ENCODE measurements at places on chromosomes 11 and 22.

- no peak for DNase-seq
Measured at GRCh38 chr11:73359341-73359740, 16.9 kb upstream of the RELT start.

- no peak for DNase-seq
Measured at GRCh38 chr11:82994604-82995230, 77.0 kb downstream of the RAB30 start.

- DNase-seq = no peak
Measured at GRCh38 chr22:19743081-19743480, 17.5 kb upstream of the TBX1 start.

- no peak for DNase-seq
Measured at GRCh38 chr22:47209040-47209514, 446.6 kb downstream of the TBC1D22A start.

- no peak for DNase-seq
Measured at GRCh38 chr11:76347466-76347865, 33.5 kb downstream of the THAP12 start.

DNA sequence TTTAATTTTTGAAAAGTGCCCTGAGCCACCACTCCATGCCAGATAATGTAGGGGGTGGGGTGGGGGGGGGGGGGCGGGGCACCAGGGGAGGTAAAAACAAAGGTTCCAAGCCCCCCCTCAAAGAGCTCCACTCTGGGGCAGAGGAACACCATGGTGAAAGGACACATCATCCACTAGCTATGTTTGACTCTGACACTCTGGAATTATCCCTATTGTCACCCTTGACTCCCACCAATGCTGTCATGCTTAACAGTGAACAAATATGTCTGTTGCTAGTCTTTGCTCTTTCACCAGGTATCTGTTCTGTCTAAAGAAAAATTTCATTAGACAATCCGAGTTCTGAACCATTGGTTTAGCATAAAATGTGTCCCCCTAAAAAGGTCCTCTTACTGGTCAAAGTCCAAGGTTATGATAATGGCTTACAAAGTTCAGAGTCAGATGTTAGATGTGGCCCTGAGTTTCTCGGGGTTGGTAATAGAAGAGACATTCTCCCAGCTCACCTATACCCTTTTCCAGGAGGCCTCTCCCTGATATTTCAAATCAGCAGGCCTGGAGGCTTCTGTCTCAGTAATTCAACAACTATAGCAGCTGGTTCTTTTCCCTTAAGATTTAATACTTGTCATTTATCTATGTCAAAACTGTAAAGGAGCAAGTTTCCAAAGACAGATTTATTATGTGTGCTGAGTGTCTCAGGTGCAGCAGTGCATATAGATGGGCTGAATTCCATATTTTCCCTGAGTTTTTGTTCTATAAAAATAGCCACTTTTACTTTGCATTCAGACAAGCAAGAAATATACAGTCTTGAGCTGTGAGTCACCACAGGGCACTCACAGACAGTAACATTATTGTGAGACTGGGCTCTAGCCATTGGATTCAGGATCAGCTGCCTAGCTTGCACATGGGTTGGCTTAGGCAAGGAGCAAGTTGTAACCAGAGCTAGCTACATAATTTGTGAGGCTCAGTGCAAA is 174.1 kb downstream of the CSNK2A3 start:
- DNase-seq = no peak

DNA sequence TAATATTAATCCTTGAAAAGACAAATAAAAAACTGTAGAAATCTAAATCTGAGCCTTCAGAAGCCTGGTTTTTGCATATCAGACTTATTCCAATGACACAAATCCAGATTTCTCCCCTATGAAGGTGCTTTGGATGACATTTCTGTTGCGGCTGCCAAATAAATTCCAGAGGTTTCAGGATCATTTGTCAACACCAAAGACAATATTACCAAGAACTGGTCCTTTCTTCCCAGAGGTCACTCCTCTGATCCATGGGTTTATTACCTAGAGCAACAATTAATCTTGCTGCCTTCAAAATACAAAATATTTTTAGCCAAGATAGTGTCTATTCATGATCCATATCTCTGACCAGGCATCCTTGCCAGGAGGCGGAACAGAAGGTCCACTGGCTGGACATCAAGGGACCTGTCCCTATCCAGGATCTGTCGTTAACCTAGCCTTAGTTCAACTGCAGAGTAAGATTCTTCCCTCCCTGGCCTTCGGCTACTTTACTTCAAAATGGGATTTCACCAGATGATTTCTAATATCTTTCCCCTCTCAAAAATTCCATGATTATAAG is 4.9 kb downstream of the CADM1 start:
- DNase-seq = no peak

DNA sequence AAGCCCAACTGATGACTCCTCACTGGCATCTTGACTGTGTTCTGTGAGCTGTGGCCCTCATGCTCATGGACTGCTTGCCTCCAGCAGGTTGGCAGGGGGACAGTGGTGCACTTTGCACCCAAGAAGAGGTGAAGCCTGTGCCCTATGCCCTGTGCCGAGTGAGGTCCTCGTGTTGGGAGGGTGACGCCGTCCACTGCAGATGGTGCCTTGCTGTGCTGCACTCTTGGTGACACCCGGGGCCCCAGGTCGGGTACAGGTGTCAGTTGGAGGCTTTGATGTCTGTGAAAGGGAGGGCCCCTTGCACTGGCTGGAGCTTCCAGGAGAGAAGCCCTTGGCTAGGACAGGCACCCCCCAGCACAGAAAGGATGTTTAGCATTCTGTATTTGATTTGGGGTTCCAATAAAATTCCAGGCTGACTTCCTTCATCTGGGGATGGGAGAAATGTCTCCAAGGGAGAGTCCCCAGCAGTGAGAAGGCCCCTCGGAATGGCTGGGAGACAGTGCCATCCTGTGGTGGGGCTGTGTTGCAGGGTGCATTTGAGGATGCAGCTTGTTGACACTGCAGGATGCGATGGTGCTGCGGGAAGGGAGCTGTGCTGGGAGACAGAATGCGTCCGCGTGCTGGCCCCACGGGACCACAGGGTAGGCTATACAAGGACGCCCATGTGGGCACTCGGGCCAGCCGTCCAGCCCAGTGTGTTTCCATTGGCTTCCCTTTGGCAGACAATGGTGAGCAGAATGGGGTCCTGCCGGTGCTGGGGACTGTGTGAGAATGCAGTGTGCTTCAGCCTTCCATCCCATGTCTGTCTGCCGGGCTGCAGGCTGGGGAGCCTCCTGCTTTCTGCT is 2.5 kb upstream of the ZDHHC8 start:
- peak; percentile 81 for DNase-seq

DNA sequence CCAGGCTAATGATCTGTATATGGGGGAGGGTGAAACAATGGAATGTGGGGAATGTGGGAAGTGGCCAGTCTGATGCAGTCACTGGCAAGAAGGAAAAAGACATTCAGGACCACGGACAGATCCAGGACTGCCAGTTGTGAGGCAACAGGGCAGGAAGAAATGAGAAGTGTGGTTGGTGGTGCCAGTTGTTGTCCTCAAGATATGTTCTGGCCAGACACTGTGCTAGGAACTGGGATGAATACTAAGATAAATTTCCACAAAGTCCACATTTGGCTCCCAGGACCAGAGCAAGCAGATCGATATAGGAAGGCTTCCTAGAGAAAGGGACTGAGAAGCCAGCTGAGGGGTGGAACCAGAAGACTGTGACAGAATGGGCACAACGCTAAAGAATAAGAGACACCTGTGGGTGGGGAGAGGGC is 6.8 kb upstream of the TPBGL start:
- DNase-seq = peak; percentile 53

- DNase-seq = no peak
Measured at GRCh38 chr11:62435846-62436660, 17.2 kb downstream of the SCGB1A1 start.

- no peak for DNase-seq
Measured at GRCh38 chr22:22075382-22076163, 93.0 kb upstream of the TOP3B start.

GRCh38 chr11:2250041-2250440 is 20.3 kb downstream of the ASCL2 start:
- DNase-seq = peak; percentile 41

- no peak for DNase-seq
Measured at GRCh38 chr11:76455331-76455730, 10.5 kb downstream of the EMSY start.

GRCh38 chr11:104547996-104548661 is 350.1 kb downstream of the CASP12 start:
- DNase-seq = no peak

- no peak for DNase-seq
Measured at GRCh38 chr11:92278791-92279433, 54.3 kb downstream of the FAT3 start.

- no peak for DNase-seq
Measured at GRCh38 chr11:72398058-72398758, 36.1 kb downstream of the CLPB start.

DNA sequence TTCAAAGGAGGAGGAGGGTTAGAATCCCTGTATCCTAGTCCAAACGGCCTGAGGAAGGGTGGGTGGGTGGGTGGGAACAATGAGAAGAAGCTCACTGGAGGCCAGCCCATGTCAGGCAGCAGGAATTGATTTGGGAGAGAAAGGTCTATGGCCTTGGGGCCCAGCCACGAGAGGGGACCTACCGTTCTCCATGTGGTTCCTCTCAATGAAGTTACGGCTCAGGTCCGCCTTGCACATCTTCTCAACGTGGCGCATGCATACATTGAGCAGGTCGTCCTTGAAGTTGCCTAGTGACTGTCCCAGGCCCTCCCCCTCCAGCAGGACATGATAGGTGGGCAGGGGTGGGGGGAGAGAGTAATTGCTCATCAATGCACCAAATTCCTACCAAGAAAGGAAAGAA is 12.4 kb downstream of the TRIM29 start:
- no peak for DNase-seq

DNA sequence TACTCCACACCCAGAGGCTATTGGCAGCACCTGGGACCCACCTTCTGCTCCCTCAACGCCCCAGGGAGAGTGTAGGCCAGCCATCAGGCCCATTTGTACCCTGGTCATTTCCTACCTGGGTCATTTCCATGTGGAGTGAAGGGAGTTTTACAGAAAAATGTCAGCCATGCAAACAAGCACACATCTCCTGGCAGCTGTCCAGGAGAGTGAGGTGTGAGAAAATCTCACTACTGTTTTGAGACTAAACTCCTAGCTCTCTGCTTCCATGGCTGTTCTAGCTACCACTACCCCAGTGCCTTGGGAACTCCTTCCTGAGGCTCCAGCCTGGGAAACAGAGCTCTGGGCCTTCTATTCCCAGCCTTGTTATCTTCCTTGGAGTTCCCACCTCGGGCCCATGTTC is 2.8 kb upstream of the TMPRSS13 start:
- DNase-seq = peak; percentile 79

DNA sequence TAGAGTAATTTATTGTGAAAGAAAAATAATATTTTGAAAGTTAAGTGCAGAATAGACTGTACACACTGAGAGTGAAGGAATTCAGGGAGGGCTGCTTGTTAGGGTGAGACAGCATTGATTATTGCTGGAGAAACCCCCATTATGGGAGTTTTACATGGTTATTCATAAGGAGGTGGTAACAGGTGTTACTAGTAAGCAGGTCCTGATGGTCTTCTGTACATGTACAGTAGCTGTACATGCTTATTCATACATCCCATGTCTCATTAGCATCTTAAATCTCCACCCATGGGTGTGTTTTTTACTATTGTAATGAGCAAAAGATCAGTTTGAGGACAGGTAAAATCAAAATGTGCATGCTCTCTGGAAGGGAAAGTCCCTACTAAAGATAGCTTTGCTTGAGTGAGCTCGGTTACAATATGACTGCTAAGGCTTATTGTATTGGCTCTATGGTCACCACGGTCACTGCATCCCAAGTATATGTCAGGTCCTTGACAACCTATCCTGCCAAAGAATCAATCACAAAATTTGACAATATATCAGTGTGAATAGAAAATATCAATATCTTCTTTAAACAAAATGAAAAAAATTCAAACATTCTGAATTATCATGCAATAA is 6.2 kb downstream of the KDM4F start:
- DNase-seq = no peak

DNA sequence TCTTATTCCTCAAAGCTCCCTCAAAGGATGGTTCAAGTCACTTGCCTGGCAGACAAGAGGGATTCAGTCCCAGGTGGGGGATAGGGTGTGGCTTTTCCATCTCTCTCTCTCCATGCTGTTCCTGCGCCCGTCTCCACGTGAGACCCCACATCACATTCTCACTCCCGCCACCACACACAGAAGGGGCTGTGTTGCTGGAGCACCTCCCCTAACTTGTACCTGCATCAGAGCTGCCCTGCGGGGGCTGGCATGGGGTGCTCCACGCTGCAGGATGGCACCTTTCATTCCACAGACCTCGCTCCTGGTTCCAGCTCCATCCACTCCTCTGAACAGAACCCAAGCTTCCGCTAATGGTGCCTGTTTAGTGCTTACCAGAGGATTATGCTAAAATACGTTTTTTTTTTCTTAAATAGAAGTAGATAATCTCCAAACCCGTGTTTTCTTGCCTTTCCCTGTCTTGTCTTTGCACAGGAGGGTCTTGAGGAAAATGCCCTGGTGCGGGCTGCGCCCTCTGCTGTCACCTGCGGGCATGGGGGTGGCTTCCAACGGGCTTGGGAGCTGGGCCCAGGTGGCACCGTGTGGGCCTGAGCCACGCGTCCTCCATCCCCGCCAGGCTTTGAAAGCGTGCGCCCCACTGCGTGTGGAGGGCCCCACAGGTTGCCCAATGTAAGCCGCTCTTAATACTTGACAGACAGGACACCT is 985.6 kb downstream of the BRD1 start:
- no peak for DNase-seq

DNA sequence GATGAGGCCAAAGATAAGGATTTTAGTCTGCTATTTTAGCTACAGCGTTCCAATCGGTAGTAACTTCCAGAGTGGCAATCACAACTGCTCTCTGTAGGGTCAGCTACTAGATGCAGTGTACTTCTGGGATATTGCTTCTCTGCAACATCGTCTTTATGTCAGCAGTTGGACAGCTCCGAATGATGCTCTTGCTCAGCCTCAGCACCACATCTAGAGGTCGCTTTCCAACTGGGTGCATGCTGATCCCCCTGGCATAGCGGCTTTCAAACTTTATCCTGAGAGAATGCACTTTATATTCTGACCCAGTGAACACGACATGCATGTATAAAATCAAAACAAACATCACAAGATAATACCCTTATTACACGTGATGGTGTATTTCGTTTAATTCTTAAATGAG is 219.6 kb downstream of the C11orf87 start:
- no peak for DNase-seq

DNA sequence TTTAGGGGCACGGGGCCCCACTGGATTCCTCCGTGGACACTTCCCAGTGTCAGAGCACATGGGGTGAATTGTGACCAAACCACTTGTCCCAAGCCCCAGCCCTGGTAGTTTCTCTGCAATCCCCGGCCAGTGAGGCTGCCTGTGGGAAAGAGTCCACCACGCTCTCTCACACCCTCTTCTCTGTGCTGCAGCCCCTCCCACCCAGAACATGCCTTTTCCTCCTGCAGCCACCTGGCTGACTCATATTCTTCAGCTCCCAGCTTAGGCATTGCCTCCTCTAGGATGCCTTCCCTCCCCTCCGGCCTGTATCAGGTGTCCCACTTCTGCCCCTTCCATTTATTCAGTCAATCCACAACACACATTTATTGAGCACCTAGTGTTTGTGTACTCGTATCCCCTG is 5.4 kb upstream of the RPS6KB2 start:
- DNase-seq = no peak

- DNase-seq = no peak
Measured at GRCh38 chr11:35363854-35364780, 55.2 kb downstream of the SLC1A2 start.

Data from activated CD8-positive, alpha-beta memory T cell treated with anti-CD3 and anti-CD28 coated beads for 24 hours (primary cell).